HepG2 (cell line): ENCODE measurements at places on chromosomes 3 and 15. TPM values are rescaled to one million over a fixed set of nuclear protein-coding genes. Genes with fewer than 3 reads are reported as not detected.

Gene CCR8
- polyA plus RNA-seq, result not detected in 2 replicates

Gene SLC6A11
- polyA plus RNA-seq, result 17.9 and 30.4 TPM in 2 replicates

Gene APOD
- polyA plus RNA-seq, result 0.13 TPM in 1 of 2 replicates, not detected in the other

Gene FBXO22
- 42.5 and 45.7 TPM in 2 replicates for polyA plus RNA-seq

- H3K27ac ChIP-seq, result no peak overlapping the region
- H3K27me3 ChIP-seq, result peaks cover 2% of the 10 kb centered on the region
- H3K4me1 ChIP-seq, result no peaks in the 10 kb centered on the region
- H3K36me3 ChIP-seq, result no peaks in the 10 kb centered on the region
Measured at GRCh38 chr3:184505076-184505878, 56.3 kb upstream of the EPHB3 start.

DNA sequence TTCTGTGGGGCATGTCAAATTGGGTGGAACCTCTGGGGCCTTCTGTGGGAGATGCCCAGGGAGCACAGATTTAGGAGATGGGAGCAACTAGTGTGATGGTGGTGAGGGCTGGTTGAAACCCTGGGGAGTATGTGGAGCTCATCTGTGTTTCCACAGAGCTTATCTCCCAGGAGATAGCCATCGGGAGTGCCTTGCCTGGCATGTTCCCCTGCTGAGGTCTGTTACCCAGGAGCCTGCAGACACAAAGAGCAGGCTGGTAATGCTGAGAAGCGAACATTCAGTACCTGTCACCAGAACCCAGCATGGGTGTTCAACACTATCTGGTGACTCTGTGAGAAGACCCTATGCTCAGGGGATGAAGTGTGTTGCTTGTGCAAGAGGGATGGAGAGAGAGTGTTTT is 85.0 kb downstream of the CLSTN2 start:
- H3K4me3 ChIP-seq, result no peak overlapping the region
- H3K4me1 ChIP-seq, result no peaks in the 10 kb centered on the region
- no peak overlapping the region for H3K27ac ChIP-seq

Gene GOLGA6B
- 0.04 TPM in 1 of 2 replicates, not detected in the other for polyA plus RNA-seq

Gene ACTL6A
- polyA plus RNA-seq, result 43.7 and 58.1 TPM in 2 replicates

- H3K27me3 ChIP-seq, result no peaks in the 10 kb centered on the region
- DNase-seq, result no peak
- no peaks in the 10 kb centered on the region for H3K4me1 ChIP-seq
- H3K4me3 ChIP-seq, result no peak overlapping the region
- no peaks in the 10 kb centered on the region for H3K36me3 ChIP-seq
Measured at GRCh38 chr15:79812541-79812940, 84.3 kb downstream of the MTHFS start.

Gene TRPM1
- not detected in 2 replicates for polyA plus RNA-seq

DNA sequence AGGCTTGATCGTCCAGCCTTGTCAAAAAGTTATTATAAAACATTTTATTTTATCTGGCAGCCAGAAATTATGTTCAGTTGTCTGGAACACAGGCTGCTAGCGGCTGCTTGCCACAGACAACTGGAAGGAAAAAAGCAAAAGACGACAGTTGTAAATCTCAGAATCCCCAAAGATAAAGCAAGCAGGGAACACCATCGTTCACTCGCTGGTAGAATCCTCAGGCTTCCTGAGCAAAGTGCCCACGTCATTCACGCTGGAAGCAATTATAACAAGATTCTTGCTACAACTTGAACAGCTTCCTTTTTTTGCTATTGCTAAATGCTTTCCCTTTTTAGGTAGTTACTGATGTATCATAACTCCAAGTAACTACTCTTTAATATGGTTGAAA is 33.6 kb downstream of the ADAMTS17 start:
- no peak for DNase-seq
- no peaks in the 10 kb centered on the region for H3K4me1 ChIP-seq

- H3K27me3 ChIP-seq, result no peaks in the 10 kb centered on the region
- H3K4me3 ChIP-seq, result no peak overlapping the region
- no peaks in the 10 kb centered on the region for H3K36me3 ChIP-seq
- DNase-seq, result no peak
- H3K27ac ChIP-seq, result no peak overlapping the region
Measured at GRCh38 chr3:195183071-195183776, 87.7 kb downstream of the XXYLT1 start.

DNA sequence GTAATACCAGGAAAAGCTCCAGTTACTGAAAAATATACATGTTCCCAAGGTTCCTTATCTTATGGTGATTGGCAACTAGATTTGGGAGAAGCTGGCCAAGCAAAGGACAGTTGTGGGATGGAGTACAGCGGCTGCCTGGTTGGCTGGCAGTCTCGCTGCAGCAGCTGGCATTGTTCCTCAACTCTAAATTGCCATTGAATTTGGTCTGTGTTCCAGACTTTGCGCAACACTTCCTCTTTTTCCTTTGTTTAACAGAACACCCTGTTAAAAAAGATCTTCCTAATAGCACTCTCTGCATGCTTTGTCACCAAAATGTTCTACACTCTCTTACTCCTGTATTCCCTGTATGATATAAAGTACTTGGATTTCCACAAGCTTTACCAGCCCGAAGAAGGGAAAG is 420.6 kb upstream of the RBMS3 start:
- H3K27ac ChIP-seq, result no peak overlapping the region
- H3K4me1 ChIP-seq, result no peaks in the 10 kb centered on the region
- H3K27me3 ChIP-seq, result no peaks in the 10 kb centered on the region
- no peak for DNase-seq

GRCh38 chr3:196677353-196677752 is 34.7 kb downstream of the CEP19 start:
- no peaks in the 10 kb centered on the region for H3K27me3 ChIP-seq
- no peak overlapping the region for H3K4me3 ChIP-seq
- no peak overlapping the region for H3K27ac ChIP-seq

- H3K27ac ChIP-seq, result peak overlapping the region; percentile 80
- no peaks in the 10 kb centered on the region for H3K27me3 ChIP-seq
- DNase-seq, result peak; percentile 65
- H3K4me3 ChIP-seq, result peak overlapping the region; percentile 91
- H3K4me1 ChIP-seq, result peaks cover 43% of the 10 kb centered on the region
- H3K36me3 ChIP-seq, result peaks cover 3% of the 10 kb centered on the region
Measured at GRCh38 chr3:128488991-128489673, 3.9 kb downstream of the GATA2 start.

GRCh38 chr15:63877713-63878271 is 44.0 kb upstream of the HERC1 start:
- H3K4me1 ChIP-seq, result no peaks in the 10 kb centered on the region
- no peak overlapping the region for H3K4me3 ChIP-seq
- no peak overlapping the region for H3K27ac ChIP-seq
- H3K27me3 ChIP-seq, result peaks cover 2% of the 10 kb centered on the region; the same call in 1 of the 2 replicates
- DNase-seq, result no peak

- H3K27me3 ChIP-seq, result no peaks in the 10 kb centered on the region
- no peak overlapping the region for H3K4me3 ChIP-seq
- H3K36me3 ChIP-seq, result no peaks in the 10 kb centered on the region
Measured at GRCh38 chr3:112373924-112374323, 41.0 kb downstream of the CD200 start.

GRCh38 chr3:45736707-45737106 is 47.5 kb downstream of the SACM1L start:
- H3K4me3 ChIP-seq, result no peak overlapping the region
- H3K27ac ChIP-seq, result no peak overlapping the region
- H3K27me3 ChIP-seq, result no peaks in the 10 kb centered on the region
- H3K4me1 ChIP-seq, result no peaks in the 10 kb centered on the region; the same call in 1 of the 2 replicates
- peaks cover 80% of the 10 kb centered on the region for H3K36me3 ChIP-seq

Gene LXN
- polyA plus RNA-seq, result not detected in 2 replicates

GRCh38 chr3:42129014-42129953 is 38.1 kb downstream of the TRAK1 start:
- H3K27me3 ChIP-seq, result no peaks in the 10 kb centered on the region
- peaks cover 4% of the 10 kb centered on the region; the same call in 1 of the 2 replicates for H3K36me3 ChIP-seq
- peak overlapping the region; percentile 96 for H3K27ac ChIP-seq
- peak; percentile 47 for DNase-seq

GRCh38 chr15:58269455-58270414 is 131.6 kb downstream of the AQP9 start:
- H3K27me3 ChIP-seq, result no peaks in the 10 kb centered on the region
- H3K4me3 ChIP-seq, result no peak overlapping the region
- H3K36me3 ChIP-seq, result no peaks in the 10 kb centered on the region
- H3K4me1 ChIP-seq, result peaks cover 5% of the 10 kb centered on the region; the same call in 1 of the 2 replicates
- no peak overlapping the region for H3K27ac ChIP-seq

- H3K36me3 ChIP-seq, result no peaks in the 10 kb centered on the region
- no peaks in the 10 kb centered on the region for H3K27me3 ChIP-seq
- no peak overlapping the region for H3K27ac ChIP-seq
- DNase-seq, result peak; percentile 12
- H3K4me3 ChIP-seq, result no peak overlapping the region
- H3K4me1 ChIP-seq, result peaks cover 8% of the 10 kb centered on the region; the same call in 1 of the 2 replicates
Measured at GRCh38 chr3:48832684-48833083, 15.0 kb downstream of the PRKAR2A start.

Gene TM2D3
- 70.6 and 72.7 TPM in 2 replicates for polyA plus RNA-seq
